Mucosa of descending colon (tissue), 3 donors: ENCODE measurements at places on chromosomes 1 and 21. TPM values are rescaled to one million over a fixed set of nuclear protein-coding genes. Genes with fewer than 3 reads are reported as not detected.

GRCh38 chr1:223245411-223245810 is 102.4 kb upstream of the TLR5 start:
- DNase-seq: no peak

Gene POGK
- 38.7 TPM for total RNA-seq

- DNase-seq: peak; percentile 93
These were observed 28.3 kb downstream of the EIF2D start for GRCh38 chr1:206583707-206584648.

GRCh38 chr1:181680871-181681270 is 197.6 kb downstream of the CACNA1E start:
- DNase-seq: no peak

Gene SPATA17
- total RNA-seq: 0.28 TPM

Gene NCAM2
- total RNA-seq: 14.1 TPM

Gene NTRK1
- 1.3 TPM for total RNA-seq

- DNase-seq: no peak
These were observed 1.3 kb downstream of the AGO3 start for GRCh38 chr1:35932158-35932636.

- DNase-seq: no peak
These were observed 11.2 kb upstream of the RCSD1 start for GRCh38 chr1:167618789-167619188.

Gene OR2T2
- total RNA-seq: not detected

DNA sequence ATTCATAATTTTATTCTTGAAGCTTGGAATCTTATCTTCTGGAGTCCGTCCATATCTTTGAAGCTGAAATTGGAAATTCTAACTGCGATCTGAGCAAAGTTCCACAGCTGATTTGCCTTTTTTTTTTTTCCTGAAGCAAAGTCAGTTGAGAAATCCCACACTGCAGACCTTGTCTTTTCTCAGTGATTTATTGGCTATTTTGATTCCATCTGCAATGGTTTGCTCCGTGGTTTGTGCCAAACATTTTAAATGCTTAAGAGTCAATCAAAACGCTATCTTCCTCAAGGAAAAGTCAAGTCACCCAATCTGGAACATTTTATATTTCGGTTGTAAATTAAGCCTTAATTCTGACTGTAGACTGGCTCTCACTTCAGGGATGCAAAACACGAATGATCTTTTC is 88.2 kb upstream of the GRIK1 start:
- no peak for DNase-seq

DNA sequence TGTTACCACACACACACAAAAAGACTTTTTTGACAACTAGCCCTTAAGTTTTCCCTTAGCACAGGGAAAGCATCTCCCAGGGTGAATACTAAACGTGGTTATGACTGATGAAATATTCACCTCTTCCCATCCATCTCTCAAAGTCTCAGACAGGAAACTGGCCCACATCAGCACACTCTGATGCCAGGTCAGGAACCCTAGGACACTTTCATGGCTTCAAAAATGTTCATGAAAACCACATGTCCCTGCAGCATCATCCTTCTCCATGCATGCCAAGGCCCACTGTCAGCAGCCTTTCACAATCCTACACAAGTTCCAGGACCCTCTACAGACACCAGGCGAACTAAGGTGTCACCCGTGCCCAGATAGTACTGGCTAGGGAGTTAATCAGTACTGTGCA is 68.7 kb downstream of the DNTTIP2 start:
- no peak for DNase-seq

Gene HSPA13
- 13.3 TPM for total RNA-seq

DNA sequence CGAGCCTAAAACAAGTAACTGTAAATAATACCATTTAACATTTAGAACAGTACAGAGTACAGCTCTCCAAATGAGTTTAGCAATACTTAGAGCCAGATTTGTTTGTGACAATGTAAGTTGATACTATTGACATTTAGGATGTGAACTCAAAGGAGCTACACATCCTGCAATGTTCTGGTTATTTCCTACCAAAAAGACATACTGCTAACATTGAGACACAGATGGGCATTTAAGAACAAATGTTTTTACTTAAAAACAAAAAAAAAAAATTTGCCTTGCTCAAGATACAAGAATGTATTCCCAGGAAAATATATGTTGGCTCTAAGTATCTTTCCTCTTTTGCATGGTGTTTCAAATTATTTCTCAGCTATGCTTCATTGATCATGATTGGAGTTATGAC is 1464.8 kb upstream of the PRMT6 start:
- no peak for DNase-seq

- DNase-seq: no peak
These were observed 142.8 kb upstream of the RAB4A start for GRCh38 chr1:229128066-229128608.

DNA sequence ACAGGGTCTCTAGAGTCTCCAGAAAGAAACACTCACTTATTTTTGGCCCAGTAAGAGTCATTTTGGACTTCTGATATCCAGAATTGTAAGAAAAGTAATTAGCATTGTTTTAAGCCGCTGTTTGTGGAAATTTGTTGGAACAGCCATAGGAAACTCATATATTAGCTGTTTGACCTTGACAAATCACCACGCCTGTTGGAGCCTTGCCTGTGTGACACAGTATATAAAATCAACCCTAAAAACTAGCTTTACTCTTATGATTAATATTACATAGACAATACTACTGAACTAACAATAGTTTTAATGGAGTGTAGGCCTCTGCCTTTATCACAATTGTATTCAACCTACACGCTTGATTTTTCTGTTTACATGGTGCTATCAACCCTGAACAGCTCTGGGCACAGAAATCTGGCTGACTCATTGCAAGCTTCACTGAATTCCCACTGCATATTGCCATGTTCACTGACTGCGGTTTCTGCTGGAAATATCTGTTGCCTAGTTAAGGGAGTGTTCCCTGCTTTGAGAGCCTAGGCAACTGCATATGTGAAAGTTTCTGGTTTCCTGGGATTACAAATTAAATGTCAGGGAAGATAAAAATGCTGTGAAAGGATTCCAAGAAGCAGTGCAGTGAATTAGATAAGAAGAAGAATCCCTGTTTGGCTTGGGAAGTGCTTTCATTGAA is 419.5 kb upstream of the DEPDC1 start:
- no peak for DNase-seq

Gene PRKAB2
- total RNA-seq: 27.2 TPM

- no peak for DNase-seq
These were observed 9.1 kb upstream of the GPR88 start for GRCh38 chr1:100528871-100529270.

Gene TXNDC12
- 53.8 TPM for total RNA-seq

GRCh38 chr1:234164098-234164709 is 209.1 kb upstream of the COA6 start:
- DNase-seq: no peak

- no peak for DNase-seq
These were observed 15.6 kb upstream of the HMGCS2 start for GRCh38 chr1:119784191-119784781.

- DNase-seq: no peak
These were observed 14.8 kb downstream of the MT1HL1 start for GRCh38 chr1:236989290-236990051.

GRCh38 chr1:8031176-8031785 is 5.2 kb upstream of the ERRFI1 start:
- no peak for DNase-seq

DNA sequence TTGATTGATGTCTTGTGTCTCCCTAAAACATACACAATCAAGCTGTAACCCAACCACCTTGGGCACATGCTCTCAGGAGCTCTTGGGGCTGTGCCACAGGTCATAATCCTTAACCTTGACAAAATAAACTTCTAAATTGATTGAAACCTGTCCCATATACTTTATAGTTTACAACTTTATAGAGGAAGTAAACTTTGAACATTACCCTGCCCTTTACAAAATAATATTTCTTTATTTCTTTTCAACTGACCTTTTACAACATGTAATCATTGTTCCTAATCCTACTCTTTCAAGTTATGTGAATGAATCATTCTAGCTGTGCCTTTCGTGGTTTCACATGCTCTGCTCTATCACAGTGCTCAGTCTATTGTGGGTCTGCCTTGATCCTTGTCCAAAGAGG is 118.3 kb upstream of the ATP1A1 start:
- peak; percentile 55 for DNase-seq

Gene DMBX1
- not detected for total RNA-seq

Gene ZFYVE9
- 12.4 TPM for total RNA-seq

GRCh38 chr21:19463966-19464365 is 1060.4 kb upstream of the TMPRSS15 start:
- no peak for DNase-seq

- peak; percentile 85 for DNase-seq
These were observed 8.5 kb upstream of the COL8A2 start for GRCh38 chr1:36133484-36133883.

DNA sequence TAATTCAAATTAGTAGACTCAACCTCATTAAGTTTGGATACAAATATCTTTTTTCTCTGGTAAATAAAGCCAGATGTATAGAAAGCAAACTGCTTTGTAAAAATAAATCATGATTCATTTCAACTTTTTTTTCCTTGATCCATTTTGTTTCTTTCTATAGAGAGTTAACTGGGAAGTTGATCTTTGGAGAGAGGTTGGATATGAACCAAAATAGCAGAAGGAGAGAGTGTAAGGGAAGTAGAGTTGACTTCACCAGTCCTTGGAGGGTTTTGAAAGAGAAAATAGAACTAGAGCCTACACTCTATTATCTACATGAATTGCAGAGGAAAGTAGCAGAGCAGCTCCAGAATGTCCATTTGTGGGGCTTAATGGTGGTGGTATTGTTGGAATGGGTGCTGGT is 243.8 kb downstream of the ADGRL2 start:
- no peak for DNase-seq

DNA sequence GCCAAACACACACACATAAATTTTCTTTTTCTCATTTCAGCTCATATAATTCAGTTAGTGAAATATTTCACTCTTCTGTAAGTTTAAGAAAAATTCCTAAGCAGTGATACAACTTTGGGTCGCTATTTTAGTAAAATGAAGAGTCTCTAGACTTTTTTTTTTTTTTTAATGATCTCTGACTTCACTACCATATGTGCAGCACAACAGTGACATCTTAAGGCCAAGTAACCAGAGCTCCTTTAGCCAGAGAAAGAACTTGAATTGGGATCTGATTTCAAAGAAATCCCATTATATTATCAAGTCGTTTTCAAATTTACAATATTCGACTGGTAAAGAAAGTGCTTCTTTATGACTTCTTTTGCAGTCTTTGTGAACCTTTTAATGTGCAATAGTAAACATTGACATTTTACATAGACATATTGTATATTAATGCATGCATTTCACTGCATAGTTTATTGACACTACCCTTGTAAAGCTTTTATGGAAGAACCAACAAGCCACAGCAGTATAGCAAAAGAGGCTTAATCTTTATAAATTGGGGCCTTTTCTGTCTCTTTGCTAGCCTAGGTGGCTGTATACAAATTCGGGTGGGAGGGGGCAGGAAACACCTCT is 62.2 kb downstream of the LRRC40 start:
- DNase-seq: no peak

- no peak for DNase-seq
These were observed 320.1 kb downstream of the TGFB2 start for GRCh38 chr1:218665221-218665620.

DNA sequence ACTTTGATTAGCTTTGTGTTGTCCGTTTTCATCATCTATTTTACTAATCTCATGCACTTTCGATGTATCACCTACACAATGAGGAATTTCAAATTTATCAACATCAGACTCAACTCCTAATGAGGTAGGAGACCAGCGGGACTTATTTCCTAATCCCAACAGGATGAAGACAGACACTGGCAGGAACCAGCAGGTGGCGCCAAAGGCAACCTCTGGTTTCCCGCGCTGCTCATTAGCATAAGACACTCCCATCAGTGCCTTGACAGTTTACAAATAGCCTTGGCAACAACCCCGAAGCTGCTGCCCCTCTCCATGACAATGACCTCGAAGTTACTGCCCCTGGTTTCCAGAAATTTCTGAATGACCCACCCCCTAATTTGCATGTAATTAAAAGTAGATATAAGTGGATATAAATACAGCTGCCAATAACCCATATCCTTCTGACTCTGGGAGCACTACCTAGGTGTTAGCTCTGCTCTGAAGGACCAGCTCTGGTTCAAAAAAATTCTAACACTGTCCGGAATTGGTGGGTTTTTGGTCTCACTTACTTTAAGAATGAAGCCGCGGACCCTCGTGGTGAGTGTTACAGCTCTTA is 974.8 kb downstream of the ADGRL2 start:
- peak; percentile 28 for DNase-seq

Gene CD48
- total RNA-seq: 5.9 TPM

Gene F5
- 2.5 TPM for total RNA-seq

Gene MOB3C
- total RNA-seq: 17.4 TPM

Gene OR2L8
- total RNA-seq: not detected

DNA sequence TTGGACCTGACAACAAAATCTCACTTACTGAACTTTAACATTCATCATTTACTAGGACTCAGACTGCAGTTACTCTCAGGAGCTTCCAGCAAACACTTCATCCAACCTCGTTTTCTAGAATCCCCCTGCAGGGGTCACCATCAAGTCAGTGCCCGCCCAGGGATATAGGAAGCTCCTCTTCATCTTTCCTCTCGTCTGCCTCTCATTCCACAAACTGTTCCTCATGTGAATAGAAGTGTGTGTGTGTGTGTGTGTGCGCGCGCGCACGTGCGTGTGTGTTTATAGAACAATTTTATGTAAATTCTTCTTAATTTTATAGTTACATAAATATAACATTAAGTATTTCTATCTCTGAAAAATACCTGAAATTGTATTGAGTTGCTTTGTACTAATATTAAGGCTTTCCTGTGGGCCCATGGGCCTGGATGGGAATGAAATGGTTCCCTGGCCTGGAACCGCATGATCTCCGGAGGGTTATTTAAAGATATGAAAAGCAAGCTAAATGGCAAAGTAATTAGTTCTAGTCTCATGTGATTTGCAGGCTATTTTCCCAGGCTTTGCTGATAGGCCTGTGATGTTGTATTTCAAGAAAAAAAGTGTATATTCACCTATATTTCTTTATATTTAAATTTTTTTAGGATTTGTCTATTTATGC is 21.7 kb upstream of the ABCD3 start:
- DNase-seq: no peak

DNA sequence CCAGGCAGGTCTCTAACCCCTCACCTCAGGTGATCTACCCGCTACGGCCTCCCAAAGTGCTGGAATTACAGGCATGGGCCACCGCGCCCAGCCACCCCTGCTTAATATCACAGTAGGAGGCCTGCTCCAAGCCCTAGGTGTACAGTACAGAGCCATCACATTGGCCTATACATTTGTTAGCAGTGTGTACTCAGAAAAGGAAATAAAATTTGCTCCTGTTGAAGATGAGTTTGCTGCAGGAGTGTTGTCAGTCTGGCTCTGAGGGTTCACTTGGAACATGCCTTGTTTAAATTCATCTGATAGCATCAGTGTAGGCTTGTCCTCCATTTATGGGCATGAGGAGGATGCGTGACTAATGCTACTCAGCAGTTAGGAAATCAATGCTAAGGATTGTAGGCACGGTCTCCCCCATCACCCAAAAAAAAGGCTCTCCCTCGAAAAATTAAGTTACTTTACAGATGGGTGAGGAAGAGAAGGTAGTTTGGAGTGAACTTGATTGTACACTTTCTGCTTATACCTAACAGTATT is 4.6 kb upstream of the ENAH start:
- no peak for DNase-seq
